ENCODE measurements at places on chromosomes 5 and 9.
A peak's percentile ranks its signal among the peaks of the same experiment; 100 is the strongest.

- no peak for DNase-seq
These were observed 257.6 kb downstream of the NFIB start for GRCh38 chr9:14056316-14056861.

DNA sequence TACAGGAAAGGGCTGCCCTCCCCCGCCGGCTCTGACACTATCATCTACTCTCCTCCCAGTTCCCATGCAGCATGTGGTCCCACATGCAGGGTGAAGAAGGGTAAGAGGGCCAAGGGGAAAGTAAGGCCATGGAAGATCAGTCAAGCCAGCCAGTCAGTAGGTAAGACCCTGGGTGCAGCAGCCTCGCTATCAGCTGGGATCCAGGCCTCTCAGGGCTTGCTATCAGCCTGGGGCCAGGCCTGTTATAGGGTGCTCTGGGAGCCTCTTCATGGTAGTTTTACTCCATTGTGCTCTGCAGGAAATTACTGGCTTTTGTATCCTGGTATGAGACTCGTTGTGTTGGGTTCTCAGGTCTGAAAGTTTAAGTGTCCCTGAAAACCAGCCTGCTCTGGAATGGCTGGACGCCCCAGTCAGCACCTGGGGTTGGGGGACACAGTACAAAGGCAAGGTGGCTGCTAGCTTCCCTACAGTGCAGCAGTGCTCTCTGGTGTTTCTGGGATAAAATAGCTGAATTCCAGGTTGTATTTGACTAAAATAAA, 21.4 kb downstream of the SLC22A4 start:
- no peak for DNase-seq

DNA sequence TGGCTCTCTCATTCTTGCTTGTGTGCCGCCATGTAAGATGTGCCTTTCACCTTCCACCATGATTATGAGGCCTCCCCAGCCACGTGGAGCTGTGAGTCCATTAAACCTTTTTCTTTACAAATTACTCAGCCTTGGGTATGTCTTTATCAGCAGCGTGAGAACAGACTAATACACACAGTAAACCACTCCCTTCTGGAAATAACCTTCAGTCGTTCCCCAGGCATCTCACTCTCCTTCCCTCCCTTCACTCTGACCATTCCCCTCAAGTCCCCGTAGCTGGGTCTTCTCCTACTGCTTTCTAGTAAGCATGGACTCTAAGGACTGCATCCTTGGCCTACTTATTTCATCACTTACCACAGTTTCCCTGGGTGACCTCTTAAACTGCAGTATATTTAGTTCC, 493.9 kb downstream of the CCDC171 start:
- no peak for DNase-seq

DNA sequence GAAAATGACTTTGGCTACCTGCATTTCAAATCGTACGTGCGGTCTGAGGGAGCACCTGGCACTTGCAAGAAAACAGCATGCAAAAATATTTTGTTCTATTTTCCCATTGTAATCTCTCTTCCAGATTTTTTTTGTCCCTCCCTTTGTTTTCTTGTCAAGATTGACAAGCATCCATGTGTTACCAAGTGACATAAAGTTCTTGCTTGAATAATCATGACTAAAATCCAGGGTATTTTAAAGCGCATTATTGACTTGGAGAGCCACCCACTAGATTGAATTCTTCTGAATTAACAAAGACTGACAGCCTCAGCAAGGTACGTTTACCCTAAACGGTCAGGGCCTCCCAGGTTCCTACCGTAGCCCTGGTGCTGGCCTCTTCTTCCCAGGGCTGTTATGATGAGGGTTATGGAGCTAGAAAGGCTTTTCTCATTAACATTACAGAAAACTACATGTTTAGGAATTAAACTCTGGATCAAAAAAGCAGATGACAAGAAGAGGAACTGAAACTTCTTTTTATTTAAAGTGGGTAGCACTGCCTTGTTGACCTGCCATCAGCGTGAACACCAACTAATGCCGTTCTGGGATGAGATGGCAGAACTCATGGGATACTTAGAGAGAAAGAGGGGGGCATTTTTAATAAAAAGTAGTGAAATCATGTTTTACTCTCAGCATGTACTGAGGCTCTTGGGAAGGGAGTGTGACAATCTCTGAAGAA, 297.0 kb downstream of the EFNA5 start:
- no peak for DNase-seq

DNA sequence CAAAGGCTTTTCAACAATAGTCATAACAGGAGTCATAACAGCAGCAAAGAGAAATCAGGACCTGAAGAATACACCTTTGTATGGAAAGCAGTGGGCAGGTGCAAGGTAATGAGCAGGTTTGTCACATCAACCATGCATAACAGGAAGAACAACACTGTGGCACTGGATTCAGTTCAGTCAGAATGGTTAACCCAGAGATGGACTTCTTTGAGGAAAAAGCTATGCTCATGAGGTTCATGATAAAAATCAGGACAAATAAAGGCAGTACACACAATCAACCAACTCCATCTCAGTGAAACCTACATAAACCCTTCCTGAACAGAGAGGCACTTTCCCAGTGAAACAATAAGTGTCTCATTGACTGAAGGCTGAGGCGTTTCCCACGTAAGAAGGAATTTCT, 27.0 kb downstream of the ABITRAM start:
- no peak for DNase-seq

GRCh38 chr9:90787771-90788460, 13.7 kb upstream of the SYK start:
- no peak for DNase-seq

- no peak for DNase-seq
These were observed 36.2 kb downstream of the PTCD2 start for GRCh38 chr5:72356361-72356760.

DNA sequence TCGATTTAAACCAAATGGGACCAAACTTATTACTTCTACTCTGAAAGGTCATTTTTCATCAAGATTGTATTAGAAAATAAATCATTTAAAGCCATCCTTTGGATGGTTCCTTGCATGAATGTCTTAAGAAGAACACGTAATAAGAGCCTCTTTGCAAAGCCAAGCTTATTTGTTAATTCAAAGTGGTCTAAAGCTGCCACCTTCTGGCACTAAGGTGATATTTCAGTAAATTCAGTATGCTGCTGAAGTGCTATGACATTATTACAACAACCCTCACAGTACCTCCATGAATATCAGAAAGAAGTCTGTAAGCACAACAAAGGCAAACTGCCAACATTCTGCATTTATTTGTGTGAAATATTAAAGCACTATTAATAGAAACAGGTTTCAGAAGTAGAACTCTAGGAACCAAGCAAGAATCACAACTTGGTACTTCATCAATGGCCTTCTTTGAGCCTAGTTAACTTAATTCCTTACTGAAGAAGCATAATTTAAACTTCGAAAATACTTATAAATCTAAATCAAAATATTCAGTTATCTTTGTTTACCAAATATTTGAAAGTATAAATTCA, 53.1 kb upstream of the TYRP1 start:
- DNase-seq = peak; percentile 80

GRCh38 chr5:142032747-142033631, 20.2 kb upstream of the GNPDA1 start:
- no peak for DNase-seq

DNA sequence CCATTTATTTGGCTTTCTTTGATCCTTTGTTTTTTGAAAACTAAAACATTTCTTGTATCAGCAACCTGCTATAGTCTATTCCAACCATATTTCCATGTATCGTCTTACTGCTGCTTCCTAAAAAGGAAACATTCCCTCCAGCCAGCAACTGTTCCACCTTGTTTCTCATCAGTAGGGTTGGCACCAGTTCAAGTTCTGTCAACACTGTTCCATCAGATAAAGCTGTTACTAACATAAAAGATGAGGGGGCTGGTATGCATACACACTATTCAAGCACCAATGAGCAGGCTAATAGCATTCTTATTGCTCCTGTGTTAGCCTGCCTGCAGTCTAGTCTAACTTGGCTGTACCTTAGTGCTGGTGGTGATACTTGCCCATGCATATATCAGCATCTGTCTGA, 178.3 kb downstream of the CWC27 start:
- DNase-seq = no peak

DNA sequence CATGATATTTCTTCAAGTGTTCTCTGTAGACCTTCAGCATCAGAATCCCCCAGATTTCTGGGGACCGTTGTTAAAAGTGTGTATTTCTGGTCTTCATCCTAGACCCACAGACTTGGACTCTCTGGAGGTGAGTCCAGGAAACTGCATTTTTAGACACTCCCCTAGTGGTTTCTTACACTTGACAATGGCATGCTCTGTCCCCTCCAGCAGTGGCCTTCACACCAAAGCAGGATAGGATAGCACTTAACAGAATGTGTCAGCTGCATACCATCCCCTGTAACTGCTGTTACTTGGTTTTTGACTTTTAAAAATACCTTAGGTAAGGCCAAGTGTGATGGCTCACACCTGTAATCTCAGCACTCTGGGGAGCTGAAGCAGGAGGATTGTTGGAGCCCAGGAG, 20.8 kb downstream of the CDO1 start:
- DNase-seq = no peak

DNA sequence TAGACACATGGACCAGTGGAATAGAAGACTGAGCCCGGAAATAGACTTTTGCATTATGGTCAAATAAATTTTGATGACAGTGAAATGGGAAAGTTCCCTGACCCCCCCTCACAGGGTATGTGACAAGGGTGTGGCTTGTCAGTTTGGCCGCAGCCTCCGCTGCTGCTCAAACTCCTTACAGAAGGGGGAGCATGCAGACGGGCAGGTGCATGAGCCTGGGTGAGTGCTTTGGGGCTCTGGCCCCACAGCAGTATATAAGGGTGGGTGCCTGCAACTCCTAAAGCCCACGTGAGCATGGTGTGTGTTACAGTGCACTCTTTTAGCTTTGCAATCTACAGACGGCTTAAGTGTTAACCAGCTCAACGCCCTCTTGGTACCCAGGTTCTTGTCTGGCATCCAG, 21.9 kb upstream of the CAPSL start:
- DNase-seq = no peak

DNA sequence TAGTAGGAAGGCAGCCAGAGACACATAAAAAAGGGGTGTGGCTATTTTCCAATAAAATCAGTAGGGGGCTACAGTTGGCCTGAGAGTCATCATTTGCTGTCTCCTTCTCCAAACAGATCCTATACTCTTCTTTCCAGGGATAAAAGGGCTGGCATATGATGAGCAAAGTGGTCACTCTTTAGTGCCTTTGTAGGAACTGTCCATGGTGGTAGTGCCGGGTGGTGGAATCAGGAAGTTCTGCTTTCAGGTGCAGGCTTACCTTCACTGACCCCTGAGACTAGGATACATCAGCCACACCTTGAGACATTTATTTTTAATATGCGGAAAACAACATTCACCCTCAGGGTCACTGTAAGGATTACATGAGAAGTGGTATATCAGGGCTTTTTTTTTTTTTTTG, 80.8 kb downstream of the ASTN2 start:
- no peak for DNase-seq

DNA sequence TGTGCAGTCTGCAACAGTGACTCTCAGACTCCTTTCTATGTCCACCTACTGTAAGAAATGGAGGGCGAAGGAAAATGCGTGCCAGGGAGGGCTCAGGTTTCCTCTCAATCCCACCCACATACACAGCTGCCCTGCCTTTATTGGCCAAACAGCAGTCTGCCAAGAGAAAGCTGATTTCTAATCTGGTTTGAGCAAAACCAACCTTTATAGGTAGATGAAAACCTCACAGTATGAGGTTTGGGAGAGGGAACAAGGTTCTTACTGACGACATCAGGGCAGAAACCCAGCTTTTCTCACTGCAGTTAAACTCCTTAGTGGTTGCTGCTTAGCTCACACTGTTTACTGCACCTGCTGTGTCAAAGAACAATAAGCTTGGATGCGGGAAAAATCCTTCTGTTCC, 152.3 kb upstream of the KLF9 start:
- DNase-seq = no peak

DNA sequence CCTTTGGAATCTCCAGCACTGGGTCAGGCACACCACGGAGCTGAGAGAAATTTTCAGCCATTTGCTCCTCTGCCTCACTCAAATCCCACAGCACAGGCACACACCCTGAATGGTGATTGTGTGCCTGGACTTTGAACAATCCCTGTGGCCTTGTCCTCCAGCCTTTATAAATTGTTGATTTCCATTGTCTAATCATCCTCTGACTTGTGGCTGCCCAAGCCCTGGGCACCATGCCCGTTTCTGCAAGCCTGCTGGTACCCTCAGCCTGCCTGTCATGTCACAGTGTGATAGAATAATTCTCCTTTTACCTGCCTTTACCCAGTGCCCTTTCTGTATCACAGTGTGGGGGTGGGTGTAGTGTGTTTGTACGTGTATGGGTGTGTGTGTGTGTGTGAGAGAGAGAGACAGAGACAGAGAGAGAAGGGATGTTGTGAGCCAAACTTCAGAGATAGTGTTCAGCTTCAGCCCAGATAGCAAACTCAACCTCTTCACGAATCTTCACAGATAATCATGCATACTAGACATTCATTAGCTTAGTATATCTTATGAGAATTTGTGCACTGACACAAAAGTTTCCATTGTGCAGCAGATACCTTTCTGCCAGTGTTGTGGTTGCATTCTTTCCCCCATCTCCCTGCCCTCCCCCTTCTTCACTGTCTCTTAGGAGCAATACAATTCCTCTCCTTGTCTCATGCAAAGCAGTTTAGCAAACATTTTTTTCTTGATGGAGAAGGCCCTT, 27.8 kb upstream of the SLC44A1 start:
- no peak for DNase-seq

DNA sequence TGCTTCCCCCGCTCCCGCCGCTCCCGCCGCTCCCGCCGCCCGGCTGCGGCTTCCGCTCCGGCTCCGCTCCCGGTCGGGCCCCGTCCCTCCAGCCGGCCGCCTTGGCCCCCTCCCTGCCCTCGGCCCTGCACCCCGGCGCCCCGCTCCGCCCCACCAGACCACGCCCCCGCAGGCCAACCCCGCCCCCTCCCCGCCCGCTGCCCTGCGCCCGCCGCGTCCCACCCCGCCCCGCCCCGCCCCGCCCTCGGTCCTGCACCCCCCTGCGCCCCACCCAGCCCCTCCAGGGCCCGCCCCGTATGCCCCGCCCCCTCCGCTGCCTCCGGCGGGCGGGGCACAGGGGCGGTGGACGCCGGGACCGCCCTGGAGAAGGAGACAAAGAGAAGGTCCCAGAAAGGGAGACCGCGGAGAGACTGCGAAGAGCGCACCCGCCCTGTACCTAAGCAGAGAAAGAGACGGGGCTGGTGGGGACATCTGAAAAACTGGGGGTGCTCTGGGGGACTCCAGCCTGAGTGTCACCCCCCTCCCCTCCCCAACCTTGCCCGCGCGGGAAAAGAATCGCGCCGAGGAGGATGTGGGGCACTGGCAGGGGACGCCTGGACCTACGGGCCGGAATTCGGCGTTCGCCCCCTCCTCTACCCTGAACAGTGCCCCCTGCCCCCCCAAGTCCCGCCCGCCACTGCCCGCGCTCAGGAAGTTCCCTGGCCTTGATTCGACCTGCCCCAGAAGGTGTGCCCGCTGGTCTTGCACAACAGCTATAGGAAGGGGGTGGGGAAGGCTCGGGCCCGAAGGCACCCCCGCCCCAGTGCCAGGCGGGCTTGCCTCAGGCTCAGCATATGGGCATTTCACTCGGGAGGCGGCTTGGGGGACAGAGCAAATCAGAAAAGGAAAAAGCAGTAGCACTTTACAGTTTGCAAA, 42.8 kb upstream of the STXBP1 start:
- DNase-seq = peak; percentile 89

- DNase-seq = no peak
These were observed 393.5 kb downstream of the DMAC1 start for GRCh38 chr9:7405924-7406604.

- DNase-seq = no peak
These were observed 138.0 kb upstream of the EFNA5 start for GRCh38 chr5:107808671-107809137.

GRCh38 chr5:159819591-159820411, 96.5 kb upstream of the ADRA1B start:
- DNase-seq = no peak
